ENCODE measurements at places on chromosomes 5 and 9. TPM values are rescaled to one million over a fixed set of nuclear protein-coding genes. Genes with fewer than 3 reads are reported as not detected.

The AGPAT2 gene
- total RNA-seq, result 36.0 TPM

The SIT1 gene
- total RNA-seq, result not detected

The SPAAR gene
- not detected for total RNA-seq

The STK32A gene
- 3.0 TPM for total RNA-seq

The CDO1 gene
- 0.59 TPM for total RNA-seq

Measured in smooth muscle cell of the umbilical artery (primary cell).